ENCODE measurements at places on chromosomes 3 and 15. TPM values are rescaled to one million over a fixed set of nuclear protein-coding genes. Genes with fewer than 3 reads are reported as not detected.

NCBP2 gene
- 50.7 TPM for total RNA-seq

- DNase-seq: no peak
- no peak overlapping the region for H3K27ac ChIP-seq
Observed at GRCh38 chr15:29692527-29692926, 129.7 kb downstream of the TJP1 start.

EFHB gene
- 0.89 TPM for total RNA-seq

DNA sequence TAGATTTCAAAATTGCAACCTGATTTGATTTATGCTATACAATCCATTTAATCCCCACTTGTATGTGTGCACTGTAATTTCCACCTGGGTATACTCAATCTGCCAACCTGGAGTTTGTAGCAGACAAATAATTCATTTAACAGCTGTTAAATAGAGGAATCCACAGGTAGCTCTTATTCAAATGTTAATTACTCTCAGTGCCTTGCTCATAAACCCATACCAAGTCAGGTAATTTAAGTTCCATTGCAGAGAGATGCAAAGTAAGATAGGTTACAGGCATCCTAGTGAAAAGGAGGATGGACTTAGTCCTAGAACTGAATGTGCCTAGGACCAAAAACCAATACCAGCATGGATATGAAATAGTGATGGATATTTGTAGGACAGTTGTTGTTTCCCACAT lies 674.2 kb downstream of the TBL1XR1 start:
- no peak overlapping the region for H3K27ac ChIP-seq
- H3K4me3 ChIP-seq: no peak overlapping the region
- no peak for DNase-seq
- no peaks in the 10 kb centered on the region for H3K4me1 ChIP-seq

CDAN1 gene
- 16.7 TPM for total RNA-seq

DNA sequence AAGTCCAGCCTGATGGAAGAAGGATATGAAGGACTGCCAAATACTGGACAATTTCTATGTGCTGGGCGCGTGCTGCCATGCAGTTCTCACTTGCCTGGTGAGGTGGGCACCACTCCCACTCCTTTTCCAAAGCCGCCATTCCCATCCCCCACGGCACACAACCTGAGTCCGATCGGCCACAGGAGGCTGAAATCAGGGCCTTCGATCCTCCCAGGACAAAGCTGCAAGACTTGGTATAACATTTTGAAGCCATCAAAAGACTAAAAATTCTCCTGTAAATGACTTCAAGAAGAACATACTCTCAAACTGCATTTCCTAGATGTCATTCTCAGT lies 3.1 kb upstream of the MAP6D1 start:
- H3K27me3 ChIP-seq: peaks cover 2% of the 10 kb centered on the region
- DNase-seq: no peak
- no peak overlapping the region for H3K27ac ChIP-seq

DNA sequence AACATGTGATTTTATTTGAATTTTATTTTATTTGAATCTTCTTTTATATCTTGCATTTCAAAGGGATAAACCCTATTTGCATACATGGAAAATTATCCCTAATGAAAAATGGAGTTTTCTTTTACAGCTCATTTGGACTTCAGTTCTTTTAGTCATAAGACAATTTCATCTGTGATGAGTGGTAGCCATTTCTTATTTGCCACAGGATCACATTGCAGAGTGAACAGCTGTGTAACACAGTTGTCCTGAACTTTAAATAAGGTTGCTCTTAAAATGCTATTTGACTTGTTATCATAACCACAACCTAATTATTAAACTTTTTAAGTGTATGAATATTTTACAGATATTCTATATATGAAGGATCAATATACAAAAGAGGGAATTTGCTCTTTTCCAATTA lies 221.7 kb upstream of the ROPN1 start:
- H3K27me3 ChIP-seq: no peaks in the 10 kb centered on the region
- H3K27ac ChIP-seq: no peak overlapping the region
- H3K36me3 ChIP-seq: no peaks in the 10 kb centered on the region
- no peak overlapping the region for H3K4me3 ChIP-seq
- H3K4me1 ChIP-seq: no peaks in the 10 kb centered on the region
- DNase-seq: peak; percentile 9

RPL39L gene
- 15.7 TPM for total RNA-seq

C3orf80 gene
- total RNA-seq: 0.13 TPM

DNA sequence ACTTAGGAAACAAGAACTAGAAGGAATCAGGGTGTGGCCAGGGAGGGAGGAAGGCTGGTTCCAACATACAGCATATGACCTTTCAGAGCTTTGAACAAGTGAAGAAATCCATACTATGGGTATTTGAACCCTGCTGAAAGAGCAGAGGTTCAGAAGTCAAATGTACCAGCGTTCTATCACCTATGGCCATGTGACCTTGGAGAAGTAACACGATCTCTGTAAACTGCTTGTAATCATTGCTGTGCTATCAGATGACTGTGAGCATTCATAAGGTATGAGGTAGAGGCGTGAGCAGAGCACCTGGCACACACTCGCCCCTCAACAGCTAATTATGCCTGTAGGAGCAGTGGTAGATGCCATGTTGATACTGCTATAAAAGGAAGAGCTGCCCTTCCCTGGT lies 55.2 kb downstream of the KLHL6 start:
- H3K4me3 ChIP-seq: no peak overlapping the region
- no peak overlapping the region for H3K27ac ChIP-seq
- H3K4me1 ChIP-seq: no peaks in the 10 kb centered on the region
- no peaks in the 10 kb centered on the region for H3K36me3 ChIP-seq
- no peaks in the 10 kb centered on the region for H3K27me3 ChIP-seq
- no peak for DNase-seq

DNA sequence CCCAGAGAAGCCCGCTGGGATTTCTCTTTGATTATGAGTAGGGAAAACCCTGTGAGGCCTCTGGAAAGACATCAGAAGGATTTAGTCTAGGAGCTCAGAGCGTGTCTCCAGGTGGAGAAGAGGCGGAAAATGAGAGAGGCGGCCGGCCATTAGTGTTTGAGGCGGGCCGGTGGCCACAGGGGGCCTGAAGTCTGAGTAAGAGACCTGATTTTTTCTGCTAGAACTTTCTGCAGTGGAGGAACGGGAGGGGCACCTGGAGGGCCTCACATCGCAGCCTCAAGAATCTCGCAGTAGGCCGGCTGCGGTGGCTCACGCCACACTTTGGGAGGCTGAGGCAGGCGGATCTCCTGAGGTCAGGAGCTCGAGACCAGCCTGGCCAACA lies 28.5 kb downstream of the KLHDC8B start:
- peak overlapping the region; percentile 94 for H3K27ac ChIP-seq
- DNase-seq: no peak
- H3K27me3 ChIP-seq: no peaks in the 10 kb centered on the region
- no peaks in the 10 kb centered on the region for H3K36me3 ChIP-seq
- H3K4me3 ChIP-seq: peak overlapping the region; percentile 59
